ENCODE measurements at places on chromosomes 4 and X. TPM values are rescaled to one million over a fixed set of nuclear protein-coding genes. Genes with fewer than 3 reads are reported as not detected.

- no peak for DNase-seq
Measured at GRCh38 chr4:38360201-38360600, 303.8 kb upstream of the KLF3 start.

DNA sequence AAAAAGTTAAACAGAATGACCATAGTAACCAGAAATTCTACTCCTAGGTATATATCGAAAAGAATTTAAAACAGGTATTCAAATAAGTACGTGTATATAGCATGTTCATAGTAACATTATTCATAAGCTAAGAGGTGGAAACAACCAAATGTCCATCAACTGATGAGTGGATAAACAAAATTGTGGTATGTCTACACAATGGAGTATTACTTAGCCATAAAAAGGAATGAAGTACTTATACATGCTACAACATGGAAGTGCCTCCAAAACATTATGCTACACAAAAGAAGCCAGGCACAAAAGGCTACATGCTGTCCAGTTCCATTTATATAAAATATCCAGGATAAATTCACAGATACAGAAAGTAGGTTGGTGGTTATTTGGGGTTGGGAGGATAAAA, 76.5 kb downstream of the CD99L2 start:
- no peak for DNase-seq

- DNase-seq, result no peak
Measured at GRCh38 chr4:188423039-188423438, 283.8 kb downstream of the TRIML1 start.

DNA sequence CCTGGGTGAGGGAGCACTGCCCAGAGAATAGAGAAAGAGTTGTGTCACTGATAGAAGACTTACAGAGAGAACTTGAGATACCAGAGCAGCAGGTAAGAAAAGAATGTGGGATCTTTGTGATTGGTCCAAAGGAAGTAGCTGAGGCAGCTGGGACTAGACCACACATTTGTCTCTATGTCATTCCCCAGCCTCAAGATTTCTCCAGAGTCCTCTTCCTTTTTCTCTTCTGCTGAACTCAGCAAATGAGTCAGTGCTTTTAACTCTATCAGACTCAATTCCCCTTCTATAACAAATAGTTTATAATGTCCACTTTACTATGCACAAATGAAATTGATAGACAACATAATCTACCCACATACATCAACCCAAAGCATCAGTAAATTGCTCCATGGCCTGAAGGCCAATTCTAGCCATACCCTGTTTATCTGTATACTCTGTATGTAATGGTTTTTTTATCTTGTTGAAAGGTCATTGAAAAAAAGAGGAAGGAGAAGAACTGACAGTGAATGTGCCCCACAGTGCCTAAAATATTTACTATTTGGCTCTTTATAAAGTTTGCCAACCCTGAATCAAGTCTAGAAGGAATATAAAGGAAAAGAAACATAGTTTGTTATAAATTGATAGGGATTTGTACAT, 38.2 kb downstream of the ETDC start:
- peak; percentile 17 for DNase-seq

- DNase-seq, result peak; percentile 16
Measured at GRCh38 chrX:132071254-132071653, 48.2 kb downstream of the STK26 start.

DNA sequence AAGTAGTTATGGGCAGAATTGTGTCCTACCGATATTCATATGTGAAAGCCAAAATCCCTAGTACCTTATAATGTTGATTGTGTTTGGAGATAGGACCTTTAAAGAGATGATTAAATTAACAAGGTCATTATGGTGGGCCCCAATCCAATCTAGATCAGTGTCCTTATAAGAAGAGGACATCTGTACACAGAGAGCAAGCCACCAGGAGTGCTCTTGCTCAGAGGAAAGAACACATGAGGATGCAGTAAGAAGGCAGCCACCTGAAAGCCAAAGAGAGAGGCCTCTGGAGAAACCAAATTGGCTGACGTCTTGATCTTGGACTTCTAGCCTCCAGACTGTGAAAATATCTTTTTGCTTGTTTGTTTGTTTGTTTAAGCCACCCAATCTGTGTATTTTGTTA, 1290.8 kb upstream of the PABPC4L start:
- no peak for DNase-seq

DNA sequence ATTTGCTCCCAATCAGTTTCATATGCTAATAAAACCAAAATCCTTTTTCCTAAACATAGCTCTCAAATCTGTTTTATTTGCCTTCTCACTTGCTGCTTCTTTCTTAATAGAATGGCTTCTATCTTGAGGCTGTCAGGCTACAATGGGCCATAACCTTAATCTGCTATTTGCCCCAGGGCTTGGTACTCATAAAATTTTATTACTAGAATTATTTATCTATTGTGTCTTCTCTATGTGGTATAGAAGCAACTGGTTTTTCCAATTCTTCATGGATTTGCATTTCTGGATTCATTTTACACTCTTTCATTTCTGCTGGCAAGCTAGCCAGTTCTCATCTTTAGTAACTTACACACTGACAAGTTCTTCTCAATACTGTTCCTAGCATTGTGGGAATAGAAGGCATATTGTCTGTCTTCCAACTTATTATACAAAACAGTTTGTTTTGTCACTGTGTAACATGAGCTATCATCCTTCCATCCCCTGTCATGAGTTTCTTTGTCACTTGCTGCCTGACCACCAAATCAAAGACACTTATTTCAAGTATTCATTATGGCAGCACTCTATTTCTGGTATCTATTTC, 96.6 kb upstream of the KCNIP4 start:
- DNase-seq, result no peak

GRCh38 chrX:132375941-132376340, 112.9 kb downstream of the MBNL3 start:
- DNase-seq, result no peak

DNA sequence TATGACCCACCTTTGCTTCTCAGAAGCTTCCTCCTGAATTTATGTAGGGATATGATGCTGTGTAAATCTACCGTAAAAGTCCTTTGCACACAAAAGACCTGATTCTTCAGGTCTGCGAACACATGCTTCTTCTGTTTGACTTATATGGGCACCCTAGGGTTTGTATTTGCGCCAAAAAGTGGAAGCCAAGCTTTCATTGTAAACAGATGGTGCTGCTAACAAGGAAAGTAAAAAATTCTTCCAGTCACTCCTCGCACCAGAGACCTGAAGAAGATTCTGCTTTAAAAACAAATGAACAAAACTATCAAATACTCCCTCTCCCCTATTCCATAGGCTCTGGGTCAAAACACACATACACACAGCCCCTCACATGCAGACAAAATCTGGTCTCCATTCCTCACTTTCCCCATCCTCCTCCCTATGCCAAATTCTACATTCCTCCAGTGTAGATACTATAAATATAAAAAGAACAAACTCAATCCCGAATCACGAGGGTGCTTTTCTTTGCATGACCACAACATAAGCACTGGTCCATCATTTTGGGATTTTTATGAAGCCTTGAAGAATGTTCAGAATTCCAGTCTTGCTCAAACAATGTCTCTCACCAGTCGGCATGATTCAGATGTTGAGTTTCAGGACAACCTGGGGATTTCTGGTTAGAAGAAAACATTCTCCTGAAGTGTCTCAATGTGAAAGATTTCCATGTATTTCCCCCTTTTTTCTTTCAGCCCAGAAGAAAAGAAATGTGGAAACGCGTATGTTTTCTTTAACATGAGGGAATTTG, 125.1 kb downstream of the PALLD start:
- DNase-seq, result no peak

- no peak for DNase-seq
Measured at GRCh38 chr4:189021831-189022230, 882.6 kb downstream of the TRIML1 start.

- DNase-seq, result peak; percentile 75
Measured at GRCh38 chr4:41384992-41385391, 128.3 kb downstream of the UCHL1 start.

DNA sequence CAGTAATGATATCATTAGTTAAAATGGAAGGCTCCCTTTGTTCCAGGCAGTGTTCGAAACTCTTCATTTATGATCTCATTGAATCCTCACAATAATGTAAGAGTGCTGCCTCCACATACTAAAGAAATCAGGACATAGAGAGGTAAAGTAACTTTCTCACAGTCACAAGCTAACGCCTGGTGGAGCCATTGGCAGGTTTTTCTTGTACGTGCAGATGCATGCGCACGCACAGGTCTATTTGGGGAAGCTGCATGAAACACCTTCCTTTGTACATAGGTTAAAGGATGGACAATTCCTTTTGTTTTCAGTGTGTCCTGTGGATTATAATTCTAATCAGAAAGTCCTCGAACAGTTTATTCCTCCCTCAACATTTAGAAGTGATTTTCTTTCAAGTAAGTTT, 176.2 kb downstream of the RAPGEF2 start:
- no peak for DNase-seq

GRCh38 chrX:79078114-79078513, 66.4 kb upstream of the GPR174 start:
- DNase-seq, result no peak

VCX3A gene
- polyA plus RNA-seq, result not detected

DNA sequence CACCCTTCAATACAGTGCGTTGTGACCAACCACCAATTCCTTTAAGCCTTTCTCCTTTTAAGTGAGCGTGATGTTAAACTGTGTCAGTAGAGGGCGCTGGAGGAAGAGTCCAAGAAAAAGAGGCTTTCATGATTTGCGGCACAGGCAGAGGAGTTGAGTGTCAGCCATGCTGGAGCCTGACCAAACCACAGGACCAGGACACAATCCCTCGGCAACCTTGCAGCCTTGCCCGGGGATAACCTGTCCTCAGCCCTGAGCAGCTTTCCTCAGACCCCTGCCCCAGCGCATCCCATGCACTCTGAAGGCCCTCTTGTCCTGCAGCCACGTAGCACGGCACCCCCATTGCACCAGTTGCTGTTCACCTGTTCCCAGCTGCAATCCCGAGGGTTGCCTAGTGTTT, 53.5 kb upstream of the SMIM31 start:
- DNase-seq, result no peak

DNA sequence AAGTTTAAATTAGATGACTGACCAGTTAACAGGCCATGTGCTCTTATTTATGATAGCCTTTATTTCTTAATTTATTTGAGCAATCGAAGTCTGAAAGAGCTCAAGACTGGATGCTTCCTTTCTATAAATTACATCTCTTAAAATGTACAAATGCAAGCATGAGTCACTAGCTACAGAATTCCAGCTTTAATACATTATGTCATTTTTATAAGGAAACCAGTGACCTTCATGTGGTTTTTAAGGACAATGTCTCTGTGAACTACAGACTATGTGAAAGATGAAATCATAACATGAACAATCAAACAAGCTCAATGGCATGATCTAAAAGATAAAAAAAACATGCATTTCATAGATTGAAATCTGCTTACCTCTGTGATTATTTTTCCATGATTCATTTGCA, 15.4 kb downstream of the HTR2C start:
- no peak for DNase-seq

UGT2B7 gene
- 0.13 TPM for polyA plus RNA-seq

DNA sequence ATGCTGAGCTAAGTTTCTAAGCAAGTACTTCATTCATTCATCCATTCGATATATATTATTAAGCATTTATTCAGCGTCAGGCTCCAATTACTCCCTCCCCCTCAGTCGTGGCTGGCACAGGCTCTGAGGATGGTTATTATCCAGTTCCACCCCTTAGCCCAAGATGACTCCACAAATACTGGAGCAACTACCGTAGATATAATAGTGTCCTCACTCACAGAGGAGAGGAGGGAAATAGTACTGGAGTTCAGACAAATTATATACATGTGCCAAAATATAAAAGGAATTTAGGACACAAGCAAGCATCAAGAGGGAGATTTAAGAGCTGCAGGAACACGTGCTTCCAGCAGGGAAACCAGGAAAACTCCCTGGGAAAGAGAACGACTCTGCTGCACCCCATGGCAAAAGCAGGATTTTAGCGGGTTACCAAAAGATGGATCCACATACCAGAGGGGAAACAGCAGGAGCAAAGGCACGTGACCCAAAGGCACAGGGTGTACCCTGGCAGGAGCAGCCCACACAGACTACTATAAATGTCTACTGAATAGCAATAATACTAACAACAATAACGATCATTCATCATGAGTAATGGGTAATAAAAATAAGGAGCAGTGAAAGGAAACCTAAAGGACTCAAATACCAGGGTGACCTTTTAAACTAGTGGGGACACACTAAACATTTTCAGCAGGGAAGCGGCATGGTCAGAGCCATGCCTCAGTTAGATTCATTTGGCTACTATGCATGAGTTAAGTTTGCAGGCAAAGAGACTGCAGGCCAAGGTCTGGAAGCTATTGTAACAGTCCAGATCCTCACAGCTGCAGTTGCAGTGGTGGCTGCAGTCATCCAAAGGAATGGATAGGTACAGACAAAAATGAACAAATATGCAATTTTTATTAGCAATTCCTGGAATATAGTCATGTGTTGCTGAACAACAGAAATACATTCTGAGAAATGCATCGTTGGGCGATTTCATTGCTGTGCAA, 153.7 kb downstream of the APBB2 start:
- peak; percentile 75 for DNase-seq

GRCh38 chrX:149527705-149528104, 13.1 kb upstream of the EOLA1 start:
- no peak for DNase-seq

MAOA gene
- polyA plus RNA-seq, result 0.43 TPM

GC gene
- polyA plus RNA-seq, result 4.5 TPM

DNA sequence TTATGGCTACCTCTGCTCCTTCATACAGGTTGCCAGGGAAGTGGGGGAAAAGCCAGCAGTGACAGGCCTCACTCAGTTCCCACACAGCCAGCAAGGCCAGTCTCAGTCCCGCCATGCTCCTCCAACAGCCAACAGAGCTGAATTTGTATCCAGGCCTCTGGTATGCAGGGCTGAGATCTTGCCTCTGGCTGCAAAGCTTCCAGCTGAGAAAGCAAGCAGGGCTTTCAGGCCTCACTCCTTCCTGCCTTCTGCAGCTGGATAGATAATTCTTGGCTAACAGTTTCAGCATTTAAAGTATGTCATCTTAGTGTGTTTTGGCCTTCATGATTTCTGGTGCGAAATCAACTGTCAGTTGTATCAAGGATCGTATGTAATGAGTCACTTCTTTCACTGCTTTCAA, 103.6 kb downstream of the GNL3L start:
- peak; percentile 73 for DNase-seq

ZDHHC15 gene
- 5.1 TPM for polyA plus RNA-seq

GRCh38 chr4:158863296-158863695, 94.5 kb downstream of the FNIP2 start:
- DNase-seq, result no peak

TGIF2LX gene
- polyA plus RNA-seq, result not detected

DNA sequence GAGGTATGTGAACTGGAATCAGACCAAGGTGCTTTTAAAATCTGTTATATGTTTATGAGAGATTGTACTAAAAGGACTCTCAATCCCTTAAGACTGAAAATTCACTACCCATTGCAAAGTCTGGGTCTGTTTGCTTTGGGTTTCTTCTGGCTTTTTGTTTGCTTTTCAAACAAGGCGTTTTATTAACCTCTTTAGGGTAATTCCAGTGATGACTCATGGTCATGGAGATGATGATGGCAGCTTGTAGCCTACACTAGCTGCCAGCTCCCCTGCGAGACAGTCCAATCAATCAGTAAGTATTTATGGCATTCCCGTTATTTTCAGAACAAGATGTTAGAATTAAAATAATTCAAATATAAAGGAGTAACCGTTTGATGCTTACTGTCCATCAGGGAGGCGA, 643.8 kb upstream of the FTHL17 start:
- no peak for DNase-seq

- DNase-seq, result no peak
Measured at GRCh38 chr4:83297548-83298260, 13.1 kb upstream of the COQ2 start.

Data from muscle of leg (tissue), 16 donors.